Stimulated activated CD8-positive, alpha-beta memory T cell treated with anti-CD3 and anti-CD28 coated beads, Interleukin-4, amount 100 ng/mL, for 4 hours (primary cell): ENCODE measurements at places on chromosomes 5 and 9.

DNA sequence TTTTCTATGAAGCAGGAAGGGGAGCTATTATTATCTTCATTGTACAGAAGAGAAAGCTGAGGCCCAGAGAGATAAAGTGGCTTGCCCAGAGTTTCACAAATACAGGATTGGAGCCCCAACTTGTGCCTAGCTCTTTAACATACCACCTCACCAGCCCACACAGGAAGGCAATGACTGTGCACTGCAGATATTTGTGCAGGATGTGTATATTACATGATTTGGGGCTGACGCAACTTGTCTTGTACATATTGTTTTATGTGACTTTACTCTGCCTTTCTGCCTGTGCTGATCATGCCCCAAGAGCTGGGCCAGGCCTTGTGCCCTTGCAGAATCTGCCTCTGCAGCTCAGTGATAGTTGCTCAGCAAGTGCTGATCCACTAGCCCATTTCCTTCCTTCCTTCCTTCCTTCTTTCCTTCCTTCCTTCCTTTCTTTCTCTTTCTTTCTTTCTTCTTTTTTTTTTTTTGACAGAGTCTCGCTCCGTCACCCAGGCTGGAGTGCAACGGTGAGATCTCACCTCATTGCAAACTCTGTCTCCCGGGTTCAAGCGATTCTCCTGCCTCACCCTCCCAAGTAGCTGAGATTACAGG, 106.6 kb upstream of the TBCA start:
- no peak for DNase-seq

- no peak for DNase-seq
These were observed 629 bp downstream of the CCNH start for GRCh38 chr5:87411973-87412629.

DNA sequence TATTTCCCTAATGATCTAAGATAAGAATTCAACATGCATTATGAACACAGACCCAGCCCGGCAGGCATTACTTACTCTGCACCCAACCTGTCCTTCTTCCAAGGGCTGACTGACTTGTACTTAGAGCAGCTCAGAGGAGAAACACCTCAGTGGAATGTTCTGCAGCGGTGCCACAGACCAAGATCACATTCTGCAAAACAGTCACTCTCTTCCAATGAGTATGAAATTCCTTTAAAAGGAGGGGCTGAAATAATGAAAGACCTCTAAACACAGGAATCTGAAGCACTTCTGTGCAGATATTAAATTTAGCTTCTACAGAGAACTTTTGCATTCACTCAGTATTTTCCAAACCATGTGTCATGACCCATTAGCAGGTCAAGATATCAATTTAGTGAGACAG, 172.9 kb downstream of the ZDHHC21 start:
- no peak for DNase-seq

DNA sequence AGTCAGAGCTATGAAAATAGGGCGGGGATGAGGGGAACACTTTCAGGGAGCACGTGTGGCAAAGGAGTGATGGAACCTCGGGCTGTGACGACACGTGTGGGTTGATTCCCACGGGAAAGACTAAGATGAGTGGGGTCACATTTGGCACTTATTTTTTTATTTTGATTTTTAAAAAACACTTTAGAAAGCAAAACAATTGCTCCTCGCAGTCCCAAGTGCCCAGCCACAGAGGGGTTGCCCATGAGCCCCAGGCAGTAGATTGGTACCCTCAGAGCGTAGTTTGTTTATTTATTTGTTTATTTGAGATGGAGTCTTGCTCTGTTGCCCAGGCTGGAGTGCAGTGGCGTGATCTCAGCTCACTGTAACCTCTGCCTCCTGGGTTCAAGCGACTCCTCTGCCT, 69.7 kb downstream of the WNK2 start:
- DNase-seq, result no peak

DNA sequence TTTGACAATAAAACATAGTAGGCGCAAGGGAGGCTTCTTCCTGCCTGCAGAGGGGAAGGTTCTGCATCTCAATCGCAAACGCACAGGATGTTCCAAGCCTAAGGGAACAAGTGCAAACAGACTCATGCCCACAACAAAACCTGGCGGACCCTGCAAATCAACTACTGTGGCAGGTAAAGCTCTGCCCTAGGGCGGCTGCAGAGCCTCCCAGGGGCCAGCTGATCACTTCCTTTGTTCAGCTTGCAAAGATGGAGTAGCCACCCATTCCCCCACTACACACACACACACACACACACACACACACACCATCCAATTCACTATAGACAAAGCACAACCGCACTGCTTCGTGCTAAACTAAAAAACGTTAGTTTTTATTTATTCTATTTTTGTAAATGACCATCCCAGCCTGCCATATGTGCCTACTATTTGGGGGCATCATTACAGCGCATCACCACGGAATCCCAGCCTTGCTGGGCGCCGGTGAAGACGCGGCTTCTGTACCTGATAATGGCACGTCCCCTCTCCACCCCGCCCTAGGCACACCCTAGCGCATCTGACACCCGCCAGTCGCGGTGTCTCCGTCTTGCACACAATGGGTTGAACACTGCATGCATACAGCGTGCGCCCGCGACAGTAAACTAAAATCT, 57.6 kb downstream of the DPYSL3 start:
- no peak for DNase-seq

GRCh38 chr5:78300464-78301045, 6.1 kb upstream of the AP3B1 start:
- DNase-seq, result no peak

- DNase-seq, result no peak
These were observed 84.6 kb downstream of the ANKRD55 start for GRCh38 chr5:56148453-56148971.

DNA sequence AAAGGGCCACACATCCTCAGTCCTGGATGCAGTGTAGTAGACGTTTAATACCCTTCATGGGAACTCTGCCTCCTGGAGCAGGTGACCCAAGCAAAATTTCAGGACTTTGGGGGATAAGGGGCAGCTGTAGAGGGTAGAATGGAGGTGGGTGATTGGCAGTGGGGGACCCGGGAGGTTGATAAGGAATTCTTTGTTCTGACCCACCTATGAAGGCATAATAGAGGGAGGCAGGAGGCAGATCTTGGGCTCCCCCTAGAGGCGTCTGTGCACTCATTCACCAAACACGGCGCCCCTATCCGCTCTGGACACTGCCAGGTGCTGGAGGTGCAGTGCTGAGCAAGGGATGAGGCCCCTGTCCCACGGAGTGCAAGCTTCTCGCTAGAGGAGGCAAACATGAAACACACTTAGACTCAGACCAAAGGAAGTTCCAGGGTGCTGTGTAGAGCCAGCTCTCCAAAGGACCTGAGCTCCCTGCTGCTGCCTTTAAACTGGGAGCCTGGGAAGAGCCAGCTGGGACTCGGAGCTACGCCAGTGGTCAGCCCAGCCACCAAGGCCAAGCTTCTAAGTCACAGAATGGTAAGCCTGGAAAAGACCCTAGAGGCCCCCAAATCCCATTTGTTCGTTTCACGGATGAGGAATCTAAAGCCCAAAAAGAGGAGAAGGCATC, 7.7 kb downstream of the IL17B start:
- DNase-seq, result peak; percentile 34
